Stimulated activated CD4-positive, alpha-beta T cell treated with anti-CD3 and anti-CD28 coated beads, Interleukin-1b, Interleukin-23, amount 100 ng/mL, for 1 hour (primary cell): ENCODE measurements at places on chromosomes 3 and 15.

- DNase-seq: no peak
Observed at GRCh38 chr3:69692761-69693160, 46.5 kb upstream of the MITF start.

GRCh38 chr3:127720985-127721935 is 48.5 kb downstream of the ABTB1 start:
- DNase-seq: no peak

DNA sequence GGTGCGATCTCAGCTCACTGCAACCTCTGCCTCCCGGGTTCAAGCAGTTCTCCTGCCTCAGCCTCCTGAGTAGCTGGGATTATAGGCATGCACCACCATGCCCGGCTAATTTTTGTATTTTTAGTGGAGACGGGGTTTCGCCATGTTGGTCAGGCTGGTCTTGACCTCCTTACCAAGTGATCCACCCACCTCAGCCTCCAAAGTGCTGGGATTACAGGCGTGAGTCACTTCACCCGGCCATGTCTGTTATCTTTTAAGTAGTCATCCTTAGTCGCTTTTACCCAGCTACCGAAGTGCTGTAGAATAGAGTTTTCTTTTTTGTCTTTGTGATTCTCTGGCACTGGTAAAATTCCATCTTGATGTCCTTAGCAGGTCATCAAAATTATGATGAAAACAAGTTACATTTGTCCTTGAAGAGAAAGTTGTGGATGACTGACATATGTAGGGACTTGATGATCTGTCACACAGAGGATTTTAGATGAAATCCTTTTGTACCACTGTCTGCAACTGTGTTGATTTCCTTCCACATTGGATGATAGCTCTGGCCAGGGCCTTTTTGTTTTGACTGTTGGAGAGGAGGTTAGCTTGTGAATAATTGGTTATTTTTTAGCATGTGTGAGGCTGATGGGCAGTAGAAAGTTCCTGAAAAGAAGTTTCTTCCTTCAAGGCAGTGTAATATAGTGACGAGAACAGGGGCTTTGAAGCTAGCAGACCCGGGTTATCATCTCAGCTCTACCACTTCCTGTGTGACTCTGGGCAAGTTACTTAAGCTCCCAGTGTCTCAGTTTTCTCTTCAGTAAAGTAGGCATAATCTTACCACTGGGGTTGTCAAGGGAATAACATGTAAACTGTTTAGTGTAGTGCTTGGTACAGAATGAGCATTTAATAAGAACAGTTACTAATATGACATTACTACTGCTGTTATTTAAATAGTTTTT is 18.8 kb downstream of the ATG7 start:
- DNase-seq: no peak

GRCh38 chr3:182325213-182325950 is 467.9 kb upstream of the ATP11B start:
- DNase-seq: no peak

DNA sequence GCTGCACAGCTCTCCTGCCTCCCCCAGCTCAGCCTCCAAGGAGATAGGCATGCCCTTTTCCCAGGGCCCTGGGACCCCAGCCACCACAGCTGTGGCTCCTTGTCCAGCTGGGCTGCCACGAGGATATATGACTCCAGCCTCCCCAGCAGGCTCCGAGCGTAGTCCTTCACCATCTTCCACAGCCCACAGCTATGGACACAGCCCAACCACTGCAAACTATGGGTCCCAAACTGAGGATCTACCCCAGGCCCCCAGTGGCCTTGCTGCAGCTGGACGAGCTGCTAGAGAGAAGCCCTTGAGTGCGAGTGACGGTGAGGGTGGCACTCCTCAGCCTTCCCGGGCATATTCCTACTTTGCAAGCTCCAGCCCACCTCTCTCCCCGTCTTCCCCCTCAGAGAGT is 20.5 kb upstream of the APEH start:
- DNase-seq: no peak
